A549 treated with AZD2906 at 1 μM for 4 hours (cell line): ENCODE measurements at places on chromosomes 12 and 14. TPM values are rescaled to one million over a fixed set of nuclear protein-coding genes. Genes with fewer than 3 reads are reported as not detected.

B4GALNT3 gene
- 0.44 to 0.82 TPM (median 0.54 TPM) in 5 replicates for total RNA-seq

TMEM229B gene
- 0.17 to 0.32 TPM (median 0.19 TPM) in 5 replicates for total RNA-seq

MAP3K9 gene
- 5.2 to 6.1 TPM (median 5.6 TPM) in 5 replicates for total RNA-seq

OR5AU1 gene
- total RNA-seq: not detected in 5 replicates

PRB3 gene
- total RNA-seq: not detected in 5 replicates

MSI1 gene
- 1.0 to 1.5 TPM (median 1.3 TPM) in 5 replicates for total RNA-seq

RESF1 gene
- 12.7 to 21.2 TPM (median 15.1 TPM) in 5 replicates for total RNA-seq

SLC39A5 gene
- total RNA-seq: 0.05 to 0.08 TPM in 2 of 5 replicates, not detected in the others

MTRFR gene
- total RNA-seq: 12.9 to 20.5 TPM (median 15.1 TPM) in 5 replicates

TCL1B gene
- not detected in 5 replicates for total RNA-seq

SLC4A8 gene
- total RNA-seq: 0.91 to 1.5 TPM (median 1.3 TPM) in 5 replicates

CLEC4C gene
- not detected in 5 replicates for total RNA-seq

TDP1 gene
- 11.3 to 16.1 TPM (median 13.1 TPM) in 5 replicates for total RNA-seq

PTPN6 gene
- total RNA-seq: 9.1 to 13.5 TPM (median 10.5 TPM) in 5 replicates

LMO3 gene
- 0.06 to 0.13 TPM in 2 of 5 replicates, not detected in the others for total RNA-seq

SERPINA10 gene
- total RNA-seq: not detected in 5 replicates

TMEM52B gene
- total RNA-seq: 0.05 to 0.25 TPM (median 0.19 TPM) in 4 of 5 replicates, not detected in the other

P2RX2 gene
- not detected in 5 replicates for total RNA-seq

CCDC196 gene
- not detected in 5 replicates for total RNA-seq

BICDL1 gene
- 2.9 to 4.6 TPM (median 4.0 TPM) in 5 replicates for total RNA-seq

ASPG gene
- 0.03 to 0.15 TPM (median 0.08 TPM) in 4 of 5 replicates, not detected in the other for total RNA-seq

CHD8 gene
- total RNA-seq: 35.3 to 41.6 TPM (median 36.7 TPM) in 5 replicates

OR6S1 gene
- total RNA-seq: not detected in 5 replicates

LHX5 gene
- total RNA-seq: 0.02 to 0.07 TPM (median 0.05 TPM) in 4 of 5 replicates, not detected in the other
